SK-N-DZ (cell line): ENCODE measurements at places on chromosomes 2 and 18.

DNA sequence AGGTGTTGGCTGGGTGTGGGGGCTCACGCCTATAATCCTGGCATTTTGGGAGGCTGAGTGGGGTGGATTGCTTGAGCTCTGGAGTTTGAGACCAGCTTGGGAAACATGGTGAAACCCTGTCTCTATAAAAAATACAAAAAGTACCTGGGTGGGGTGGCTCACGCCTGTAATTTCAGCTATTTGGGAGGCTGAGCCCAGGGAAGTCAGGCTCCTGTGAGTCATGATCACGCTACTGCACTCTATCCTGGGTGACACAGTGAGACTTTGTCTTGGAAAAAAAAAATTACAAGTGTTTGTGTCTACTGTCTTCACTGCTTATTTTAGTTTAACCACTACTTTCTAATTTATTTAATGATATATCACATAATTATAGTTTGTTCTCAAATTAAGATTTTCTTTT, 62.7 kb upstream of the DOCK10 start:
- DNase-seq, result no peak

DNA sequence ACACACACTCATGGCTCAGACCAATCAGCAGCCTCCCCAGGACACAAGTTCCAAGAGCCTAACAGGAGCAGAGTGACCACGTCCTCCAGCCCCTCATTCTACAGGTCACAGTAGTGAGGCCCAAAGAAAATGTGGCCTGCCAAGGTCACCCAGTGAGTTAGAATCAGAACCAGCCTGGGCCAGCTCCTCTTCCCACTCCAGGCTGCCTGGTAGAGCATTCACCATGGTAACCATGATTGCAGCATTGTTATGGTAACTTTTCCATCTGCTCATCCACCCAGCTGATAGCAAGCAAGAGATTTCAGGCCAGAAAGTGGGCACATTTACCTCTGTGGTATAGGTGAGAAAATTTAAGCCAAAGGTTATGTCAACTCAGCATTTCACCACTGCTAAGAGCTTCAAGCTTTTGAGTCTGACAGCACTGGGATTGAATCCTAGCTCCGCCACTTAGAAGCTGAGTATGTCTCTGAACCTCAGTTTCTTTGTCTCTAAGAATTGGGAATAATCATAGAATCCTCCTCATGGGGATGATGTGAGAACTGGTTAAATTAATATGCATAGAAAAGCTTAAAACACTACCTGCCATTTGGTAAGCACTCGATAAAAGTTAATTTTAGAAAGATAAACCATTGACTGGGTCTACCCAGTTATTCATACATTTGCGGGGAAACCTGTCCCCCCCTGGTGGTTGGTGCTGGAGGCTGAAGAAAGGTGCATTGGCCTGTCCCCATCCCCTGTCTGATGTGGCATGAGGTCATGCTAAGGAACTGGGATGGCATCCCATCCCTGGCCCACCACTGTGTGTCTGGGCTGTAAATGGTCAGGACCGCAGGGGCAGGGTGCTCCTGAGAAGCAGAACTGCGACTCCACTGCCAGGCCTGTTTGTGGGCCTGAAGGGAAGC, 181.5 kb downstream of the KLHL29 start:
- peak; percentile 37 for DNase-seq

DNA sequence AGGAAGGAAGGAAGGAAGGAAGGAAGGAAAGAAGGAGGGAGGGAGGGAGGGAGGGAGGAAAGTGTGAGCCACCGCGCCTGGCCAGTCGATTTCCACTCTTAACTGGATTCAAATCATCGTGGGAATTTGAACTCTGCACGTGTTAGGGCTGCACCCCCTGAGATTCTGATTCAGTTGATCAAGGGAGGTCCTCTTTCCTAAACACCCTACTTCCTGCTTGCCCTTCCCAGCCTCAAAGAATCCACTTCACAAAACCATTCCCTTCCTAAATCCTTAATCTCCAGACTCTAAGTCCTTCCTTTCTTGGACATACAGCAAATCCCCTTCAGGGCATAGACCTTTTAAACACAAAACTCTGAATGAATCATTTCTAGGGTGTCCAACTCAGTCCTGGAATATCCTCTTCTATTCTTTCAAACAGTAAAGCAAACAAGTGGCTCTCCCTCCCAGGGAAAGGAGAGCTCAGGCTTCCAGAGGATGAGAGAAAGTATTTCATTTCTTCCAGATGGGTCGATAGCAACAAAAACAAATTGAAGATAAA, 68.2 kb upstream of the MBOAT2 start:
- no peak for DNase-seq

DNA sequence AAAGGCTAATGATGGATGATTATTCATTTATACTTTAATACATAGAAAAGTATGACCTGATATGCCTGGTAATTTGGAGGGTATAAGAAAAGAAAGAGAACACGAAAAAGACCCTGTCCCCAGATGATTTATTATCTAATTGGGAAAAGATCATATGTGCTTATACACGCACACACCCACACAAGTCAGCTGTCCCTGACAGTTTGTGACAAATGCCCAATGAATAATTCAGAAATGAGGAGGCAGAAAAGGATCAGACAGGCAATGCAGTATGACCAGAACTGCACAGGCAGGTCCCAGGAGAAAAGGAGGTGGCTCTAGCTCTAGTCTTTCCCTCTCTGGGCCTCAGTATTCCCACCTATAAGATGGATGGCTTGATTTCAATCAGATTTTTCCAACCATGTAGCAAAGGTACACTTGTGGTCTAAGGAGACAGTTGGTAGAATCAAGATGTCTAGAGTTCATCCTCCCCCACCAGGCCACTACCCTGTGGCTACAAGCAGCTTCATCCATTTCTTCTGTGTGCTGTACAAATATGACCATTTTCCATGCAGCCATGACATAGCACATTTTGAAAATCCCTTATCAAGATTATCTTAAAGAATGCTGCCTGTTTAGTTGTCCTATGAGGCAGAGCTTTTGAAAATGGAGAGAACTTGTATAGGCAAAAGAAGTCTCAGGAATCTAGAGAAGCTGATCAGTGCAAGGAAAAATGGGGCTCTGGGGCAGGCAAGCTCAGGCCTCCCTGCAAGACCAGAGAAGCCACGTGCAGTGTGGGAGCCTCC, 19.7 kb downstream of the CYRIA start:
- no peak for DNase-seq

- no peak for DNase-seq
Observed at GRCh38 chr2:156883804-156884203, 373.7 kb upstream of the GALNT5 start.

- no peak for DNase-seq
Observed at GRCh38 chr18:48879008-48879431, 71.7 kb downstream of the SMAD7 start.

DNA sequence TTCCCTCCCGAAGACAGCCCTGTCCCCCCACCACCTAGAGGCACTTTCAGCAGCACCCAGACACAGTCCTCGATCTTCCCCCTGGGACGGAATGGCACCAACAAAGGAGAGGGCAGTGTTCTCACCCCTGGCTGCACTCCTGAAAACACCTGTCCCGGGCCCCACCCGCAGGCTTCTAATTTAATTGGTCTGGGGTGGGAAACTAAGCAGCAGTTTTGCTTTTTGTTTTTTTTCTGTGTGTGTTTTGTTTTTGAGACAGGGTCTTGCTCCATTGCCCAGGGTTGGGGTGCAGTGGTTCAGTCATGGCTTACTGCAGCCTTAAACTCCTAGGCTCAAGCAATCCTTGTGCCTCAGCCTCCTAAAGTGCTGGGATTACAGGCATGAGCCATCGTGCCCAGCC, 38.4 kb upstream of the REL start:
- no peak for DNase-seq

DNA sequence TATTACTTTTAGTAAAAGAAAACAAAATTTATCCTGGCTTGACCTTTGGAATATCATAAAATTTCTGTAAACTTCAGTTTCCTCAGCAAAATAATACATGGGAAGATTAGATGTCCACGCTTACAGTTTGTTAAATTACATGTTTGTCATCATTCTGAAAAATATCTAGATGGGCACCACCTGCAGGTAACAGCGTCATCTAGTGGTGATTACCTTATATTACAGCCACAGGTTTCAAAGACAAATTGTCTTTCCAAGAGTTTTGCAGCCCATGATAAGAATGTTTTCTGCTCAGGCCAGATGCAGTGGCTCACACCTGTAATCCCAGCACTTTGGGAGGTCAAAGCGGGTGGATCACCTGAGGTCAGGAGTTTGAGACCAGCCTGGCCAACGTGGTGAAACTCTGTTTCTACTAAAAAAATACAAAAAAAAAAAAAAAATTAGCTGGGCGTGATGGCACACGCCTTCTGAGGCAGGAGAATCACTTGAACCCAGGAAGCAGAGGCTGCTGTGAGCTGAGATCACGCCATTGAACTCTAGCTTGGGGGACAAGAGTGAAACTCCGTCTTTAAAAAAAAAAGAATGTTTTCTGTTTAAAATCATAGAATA, 96.3 kb upstream of the RASGRP3 start:
- no peak for DNase-seq

DNA sequence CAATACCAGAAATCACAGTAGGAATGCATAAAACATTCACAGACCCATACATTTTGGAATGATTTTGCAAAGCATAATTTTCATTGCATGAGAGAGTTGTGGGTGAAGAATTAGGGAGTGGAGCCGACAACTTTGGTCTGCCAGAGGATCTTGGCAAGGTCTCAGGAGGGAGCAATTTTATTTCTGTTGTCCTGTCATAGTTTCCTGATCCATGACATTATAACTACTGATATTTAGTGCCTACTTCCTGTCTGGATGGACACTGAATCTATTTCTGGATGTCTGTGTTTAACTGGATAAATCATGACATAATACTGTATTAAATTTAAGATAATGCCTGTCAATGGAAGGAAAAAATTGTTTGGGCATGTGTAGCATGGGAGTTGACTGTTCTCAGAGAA, 2.4 kb downstream of the ITGA4 start:
- DNase-seq, result no peak

- no peak for DNase-seq
Observed at GRCh38 chr2:239065962-239066361, 218.1 kb downstream of the TWIST2 start.

DNA sequence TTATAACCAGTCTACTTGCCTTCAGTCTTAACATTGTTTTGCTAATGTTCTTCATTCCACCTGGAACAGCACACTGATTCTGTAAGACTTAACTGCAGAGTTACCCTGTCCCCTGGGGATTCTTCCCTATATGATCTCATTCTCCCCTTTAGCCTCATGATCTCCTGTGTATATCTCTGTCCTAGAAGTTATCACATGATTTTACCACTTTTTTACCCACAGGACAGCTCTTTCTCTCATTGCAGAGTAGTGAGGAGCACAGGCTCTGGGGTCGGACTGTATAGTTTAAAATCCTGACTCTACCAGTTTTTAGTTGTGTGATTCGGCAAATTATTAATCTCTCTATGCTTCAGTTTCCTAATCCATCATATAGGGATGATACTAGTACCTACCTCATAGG, 14.2 kb upstream of the EXOC6B start:
- no peak for DNase-seq

- no peak for DNase-seq
Observed at GRCh38 chr2:171146633-171147032, 14.1 kb downstream of the TLK1 start.

DNA sequence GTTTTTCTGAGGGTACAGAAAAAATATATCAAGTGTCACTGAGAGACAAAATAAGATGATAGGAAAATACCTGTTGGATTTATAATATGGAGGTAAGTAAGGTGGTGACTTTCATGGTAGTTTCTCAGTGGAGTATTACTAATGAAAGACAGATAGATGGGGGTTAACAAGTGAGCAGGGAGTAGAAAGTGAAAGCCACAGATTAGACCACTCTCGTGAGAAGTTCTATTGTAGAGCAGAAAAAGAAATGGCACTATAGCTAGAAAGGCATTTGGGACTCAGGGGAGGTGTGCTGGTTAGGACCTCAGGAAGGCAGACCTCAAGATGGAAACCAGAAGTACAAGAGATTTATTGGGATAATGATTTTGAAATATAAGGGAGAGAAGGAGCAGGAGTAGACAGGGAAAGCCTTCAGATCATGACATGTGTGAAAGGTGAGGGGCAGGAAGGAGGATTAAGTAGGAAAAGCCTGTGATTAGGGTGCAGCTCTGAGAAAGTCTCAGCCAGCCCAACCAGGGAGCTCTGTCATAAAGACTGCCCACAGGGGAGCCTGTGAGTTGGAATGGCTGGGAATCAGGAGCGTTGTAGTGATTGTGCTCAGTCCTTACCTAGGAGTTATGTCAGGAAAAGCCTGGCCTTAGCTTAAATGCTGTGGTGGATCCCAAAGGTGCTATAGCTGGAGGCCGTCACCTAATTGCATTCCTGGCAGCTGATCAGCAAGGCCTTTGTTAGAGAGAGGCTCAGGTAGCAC, 198.1 kb downstream of the IKZF2 start:
- no peak for DNase-seq

- DNase-seq, result no peak
Observed at GRCh38 chr2:181849601-181850000, 41.9 kb upstream of the ITPRID2 start.
